Inflammatory macrophage treated with lipopolysaccharide for 1 hour (primary cell): ENCODE measurements at places on chromosomes 13 and 19.

- no peak for DNase-seq
Measured at GRCh38 chr13:79245937-79246577, 160.0 kb downstream of the RBM26 start.

DNA sequence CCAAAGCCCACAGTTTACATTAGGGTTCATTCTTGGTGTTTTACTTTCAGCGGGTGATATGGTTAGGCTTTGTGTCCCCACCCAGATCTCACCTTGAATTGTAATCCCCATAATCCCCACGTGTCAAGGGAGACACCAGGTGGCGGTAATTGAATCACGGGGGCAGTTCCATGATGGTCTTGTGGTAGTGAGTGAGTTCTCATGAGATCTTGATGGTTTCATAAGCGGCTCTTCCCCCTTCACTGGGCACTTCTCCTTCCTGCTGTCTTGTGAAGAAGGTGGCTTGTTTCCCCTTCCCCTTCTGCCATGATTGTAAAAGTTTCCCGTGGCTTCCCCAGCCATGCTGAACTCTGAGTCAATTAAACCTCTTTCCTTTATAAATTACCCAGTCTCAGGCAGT is 12.0 kb downstream of the FPR2 start:
- DNase-seq = peak; percentile 84

GRCh38 chr13:34617473-34618083 is 324.5 kb upstream of the NBEA start:
- DNase-seq = no peak

- DNase-seq = no peak
Measured at GRCh38 chr19:5225486-5226345, 114.9 kb downstream of the PTPRS start.

DNA sequence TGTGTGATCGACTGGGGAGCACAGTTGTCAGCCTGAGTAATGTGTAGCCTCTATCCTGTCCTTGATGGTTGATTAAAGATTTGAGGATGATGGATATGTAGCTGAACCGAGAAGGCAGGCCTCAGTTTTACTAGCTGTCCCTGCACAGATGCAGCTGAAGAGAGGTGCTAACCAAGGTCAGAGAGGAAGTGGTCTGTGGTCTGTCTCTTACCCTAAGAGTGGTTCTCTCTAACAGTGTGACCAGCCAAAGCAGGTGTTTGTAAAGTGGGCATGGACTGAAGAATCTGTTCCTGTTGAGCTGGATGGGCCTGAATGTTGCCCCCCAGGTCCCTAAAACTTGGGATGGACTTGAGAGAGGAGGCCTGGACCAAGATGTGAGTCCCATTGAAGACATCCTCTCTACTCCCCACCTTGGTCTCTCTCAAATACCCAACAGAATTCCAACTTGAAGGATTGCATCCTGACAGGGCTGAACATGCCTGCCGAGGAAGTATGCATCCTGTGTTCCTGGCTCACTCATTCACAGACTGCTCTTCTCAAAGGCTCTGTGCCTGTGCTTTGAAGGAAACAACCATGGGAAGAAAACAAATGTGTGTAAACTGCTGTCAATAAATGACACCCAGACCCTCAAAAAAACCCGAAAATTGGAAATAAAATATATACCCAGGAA is 223.8 kb downstream of the MAB21L1 start:
- DNase-seq = no peak

DNA sequence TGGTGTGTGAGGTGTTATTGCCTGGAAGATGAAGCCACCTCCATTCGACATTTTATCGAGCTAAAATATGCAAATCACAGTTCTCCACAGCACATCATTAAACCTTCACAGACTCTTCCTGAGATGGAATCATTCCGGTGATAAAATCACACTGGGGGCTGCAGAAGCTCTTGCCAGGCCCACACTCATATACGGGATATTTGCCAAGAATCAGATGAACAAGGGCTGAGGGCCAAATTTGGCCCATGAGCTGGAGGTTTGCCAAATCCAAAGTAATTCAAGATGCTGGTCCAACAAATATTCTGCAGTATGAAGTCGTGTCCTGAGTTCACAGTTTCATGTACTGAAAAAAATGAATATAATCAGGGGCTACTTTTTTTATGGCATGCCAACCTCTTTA is 16.7 kb upstream of the RXFP2 start:
- DNase-seq = no peak

DNA sequence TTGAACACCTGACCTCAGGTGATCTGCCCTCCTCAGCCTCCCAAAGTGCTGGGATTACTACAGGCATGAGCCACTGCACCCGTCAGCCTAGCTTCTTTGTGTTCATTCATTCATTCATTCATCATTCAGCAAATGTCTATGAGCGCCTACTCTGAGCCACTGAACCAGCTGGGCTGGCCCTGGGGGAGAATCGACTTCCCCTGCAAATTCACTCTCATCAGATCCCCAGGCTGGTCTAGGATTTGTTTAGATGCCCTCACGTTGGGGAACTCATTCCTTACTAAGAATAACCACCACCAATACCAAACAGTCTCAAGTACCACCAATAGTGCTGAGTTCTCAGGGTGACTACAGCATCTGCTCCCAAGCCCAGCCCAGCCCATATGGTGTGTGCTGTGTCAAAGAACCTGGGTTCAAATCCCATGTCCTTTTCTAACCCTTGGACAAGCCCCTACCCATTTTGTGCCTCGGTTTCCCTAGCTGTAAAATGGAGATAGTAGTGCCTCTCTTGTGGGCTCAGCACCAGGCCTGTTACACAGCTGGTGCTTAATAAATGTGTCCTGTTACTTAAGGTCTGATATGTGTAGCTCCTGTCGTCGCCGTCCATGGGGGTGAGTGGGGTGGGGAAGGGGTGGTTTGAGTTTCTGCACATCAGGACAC is 16.8 kb downstream of the NRTN start:
- no peak for DNase-seq

GRCh38 chr13:105007166-105007808 is 1528.2 kb downstream of the EFNB2 start:
- no peak for DNase-seq

DNA sequence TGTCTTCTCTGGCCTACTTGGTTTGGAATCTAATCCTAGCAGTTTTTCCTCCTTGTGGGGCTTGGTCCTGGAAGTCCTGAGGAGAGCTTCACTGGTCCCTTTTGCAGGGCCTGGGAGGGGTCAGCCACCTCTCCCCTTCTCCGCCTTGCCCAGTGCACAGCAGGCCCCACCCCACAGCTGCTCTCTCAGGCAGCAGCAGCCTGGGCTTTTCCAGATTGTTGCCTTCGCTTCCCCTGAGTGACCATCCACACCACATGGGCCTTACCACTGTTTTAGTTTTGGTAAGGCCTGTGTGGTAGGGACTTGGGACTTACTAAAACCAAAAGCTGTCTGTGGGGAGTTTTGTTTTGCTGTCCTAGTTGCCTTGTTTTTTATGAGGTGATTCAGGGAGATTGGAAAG is 11.5 kb downstream of the MPHOSPH8 start:
- no peak for DNase-seq

DNA sequence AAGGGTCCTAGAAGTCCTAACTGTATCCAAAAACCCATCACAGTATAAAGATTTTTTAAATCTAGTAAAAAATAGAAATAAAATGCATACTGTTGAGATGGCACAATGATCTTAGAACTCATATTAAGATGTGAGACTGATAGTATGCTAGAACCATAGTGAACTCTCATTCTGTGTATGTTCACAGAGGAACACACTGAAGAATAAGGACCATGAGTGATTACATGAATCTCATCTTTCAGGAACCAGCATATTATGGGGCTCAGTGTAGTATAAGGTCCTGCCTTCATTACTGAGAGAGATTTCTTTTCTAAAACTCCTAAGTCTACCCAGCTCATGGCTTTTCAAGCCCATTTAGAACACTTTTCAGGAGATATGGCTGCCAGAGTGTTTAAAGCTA is 59.8 kb upstream of the RFC3 start:
- no peak for DNase-seq

GRCh38 chr13:70171151-70171550 is 62.9 kb upstream of the KLHL1 start:
- DNase-seq = no peak

DNA sequence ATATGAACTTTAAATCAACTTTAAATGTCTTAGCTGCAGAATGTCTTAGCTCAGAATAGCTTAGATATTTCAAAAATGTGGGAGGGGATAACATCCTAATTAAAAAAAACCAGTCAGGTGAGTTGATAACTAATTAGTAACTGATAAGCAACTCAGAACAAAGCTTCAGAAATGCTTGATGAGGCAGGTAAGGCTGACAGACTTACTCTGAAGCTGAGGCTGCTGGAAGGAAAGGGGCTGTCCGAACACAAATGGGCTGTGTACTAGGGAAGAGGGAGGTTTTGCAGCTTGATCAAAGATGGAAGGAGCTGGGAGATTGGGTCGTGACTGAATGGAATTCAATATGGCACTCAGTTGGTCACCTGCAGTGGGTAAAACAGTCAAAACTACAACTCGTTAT is 91.2 kb upstream of the FBXL3 start:
- DNase-seq = no peak

GRCh38 chr19:43820098-43820883 is 6.8 kb upstream of the ZNF283 start:
- peak; percentile 25 for DNase-seq
